Fibroblast of the aortic adventitia (primary cell): ENCODE measurements at places on chromosomes 6 and 20.

GRCh38 chr6:78062993-78063392 is 410.2 kb downstream of the MEI4 start:
- DNase-seq: no peak

DNA sequence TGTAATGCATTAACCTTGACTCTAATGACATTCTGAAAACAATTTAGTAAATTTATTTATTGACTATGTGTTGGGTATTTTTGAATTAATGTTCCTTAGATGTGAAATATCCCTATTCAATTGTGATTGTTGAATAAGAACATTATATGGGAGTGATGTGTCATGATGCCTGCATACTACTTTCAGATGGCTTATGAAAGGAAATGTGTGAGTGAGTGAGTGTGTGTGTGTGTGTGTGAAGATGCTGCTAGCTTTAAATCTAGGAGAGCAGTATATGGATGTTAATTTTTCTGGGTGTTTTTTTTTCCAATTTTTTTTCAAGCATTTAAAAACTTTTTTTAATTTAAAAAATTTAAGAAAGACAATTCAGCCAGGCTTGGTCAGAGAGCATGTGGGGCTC is 32.5 kb upstream of the NT5E start:
- DNase-seq: no peak

- DNase-seq: peak; percentile 45
Measured at GRCh38 chr6:34338811-34339210, 53.7 kb downstream of the NUDT3 start.

GRCh38 chr6:135048915-135049314 is 5.7 kb downstream of the HBS1L start:
- no peak for DNase-seq

DNA sequence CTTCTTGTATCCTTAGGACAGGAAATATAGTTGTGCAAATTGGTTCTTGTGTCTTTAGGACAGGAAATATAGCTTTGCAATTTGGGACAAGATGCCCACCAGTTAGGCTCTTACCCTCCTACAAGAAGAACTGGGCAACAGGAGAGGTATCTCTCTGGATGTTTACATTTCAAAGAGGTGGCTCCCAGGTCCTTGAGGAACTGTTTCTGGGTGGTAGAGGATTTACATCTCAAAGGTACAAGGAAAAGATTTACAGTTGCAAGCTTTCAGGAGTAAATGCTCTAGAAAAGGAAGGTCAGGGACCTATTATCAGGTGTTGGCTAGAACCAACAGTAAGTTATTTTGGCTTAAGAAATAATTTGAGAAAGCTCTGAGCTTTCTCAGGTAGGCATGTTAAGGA is 19.2 kb downstream of the RNF182 start:
- DNase-seq: no peak

GRCh38 chr6:151377095-151377494 is 14.3 kb downstream of the ZBTB2 start:
- no peak for DNase-seq

DNA sequence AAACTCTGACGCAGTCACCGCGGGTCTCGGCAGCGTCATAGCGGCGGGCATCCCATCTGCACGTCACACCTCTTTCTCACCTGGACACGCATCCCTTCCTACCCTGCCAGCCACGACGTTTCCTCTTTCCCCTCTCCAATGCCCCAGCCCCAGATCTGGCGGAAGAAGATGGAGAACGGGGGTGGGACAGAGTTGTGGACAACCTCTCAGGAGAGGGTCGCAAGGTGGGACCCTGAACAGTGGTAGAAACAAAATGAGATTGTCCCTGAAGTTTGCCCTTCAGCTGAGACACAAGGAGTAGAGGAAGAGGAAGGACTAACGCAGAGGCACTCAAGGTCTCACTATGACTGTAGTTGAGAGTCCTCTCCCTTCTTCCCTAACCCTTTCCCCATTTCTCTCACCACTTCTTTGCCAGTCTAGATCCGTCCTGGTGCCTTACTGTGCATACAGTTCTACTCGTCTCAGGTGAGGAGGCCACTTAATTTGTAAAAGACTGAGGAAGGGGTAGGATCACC is 562 bp downstream of the TRIM39 start:
- DNase-seq: no peak

GRCh38 chr6:132995432-132995831 is 181.1 kb downstream of the RPS12 start:
- no peak for DNase-seq

GRCh38 chr6:47161176-47161687 is 119.1 kb upstream of the ADGRF1 start:
- peak; percentile 65 for DNase-seq

GRCh38 chr6:78810146-78810545 is 57.2 kb upstream of the IRAK1BP1 start:
- DNase-seq: peak; percentile 75

DNA sequence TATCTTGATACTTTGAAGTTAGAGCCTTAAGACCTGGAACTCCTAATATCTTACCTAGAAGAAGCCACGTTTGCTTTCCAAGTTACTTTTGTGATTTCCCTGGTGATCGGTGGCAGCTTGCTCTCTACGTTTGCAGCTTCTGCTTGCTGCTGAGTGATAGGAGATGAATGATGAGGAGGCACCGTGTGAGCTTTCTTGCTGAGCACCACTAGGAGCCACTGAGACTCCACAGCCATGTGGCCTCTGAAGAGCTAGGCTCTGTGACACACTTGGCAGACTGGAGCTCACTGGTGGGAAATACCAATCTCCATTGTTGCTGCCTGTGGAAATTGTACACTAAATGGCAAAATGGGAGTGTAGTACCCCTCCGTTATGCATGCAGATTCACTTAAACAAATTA is 161.8 kb downstream of the IBTK start:
- DNase-seq: no peak

DNA sequence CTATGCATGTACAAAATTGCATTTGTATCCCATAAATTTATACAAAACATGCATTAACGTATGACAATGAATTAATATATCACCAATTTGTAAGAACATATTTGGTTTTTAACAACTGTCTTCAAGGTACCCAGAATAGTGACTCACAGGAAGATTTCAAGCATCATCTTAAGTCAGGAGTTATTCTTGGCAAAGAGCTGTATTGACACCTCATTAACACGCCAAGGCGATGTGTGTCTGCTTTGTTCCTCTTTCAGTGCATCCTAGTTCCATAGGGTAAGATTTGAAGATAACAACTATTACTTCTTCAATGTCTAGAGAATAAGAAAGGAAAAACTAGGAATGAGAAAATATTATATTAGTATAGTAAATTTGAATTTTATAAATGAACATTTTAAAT is 35.8 kb upstream of the TPD52L1 start:
- DNase-seq: no peak

DNA sequence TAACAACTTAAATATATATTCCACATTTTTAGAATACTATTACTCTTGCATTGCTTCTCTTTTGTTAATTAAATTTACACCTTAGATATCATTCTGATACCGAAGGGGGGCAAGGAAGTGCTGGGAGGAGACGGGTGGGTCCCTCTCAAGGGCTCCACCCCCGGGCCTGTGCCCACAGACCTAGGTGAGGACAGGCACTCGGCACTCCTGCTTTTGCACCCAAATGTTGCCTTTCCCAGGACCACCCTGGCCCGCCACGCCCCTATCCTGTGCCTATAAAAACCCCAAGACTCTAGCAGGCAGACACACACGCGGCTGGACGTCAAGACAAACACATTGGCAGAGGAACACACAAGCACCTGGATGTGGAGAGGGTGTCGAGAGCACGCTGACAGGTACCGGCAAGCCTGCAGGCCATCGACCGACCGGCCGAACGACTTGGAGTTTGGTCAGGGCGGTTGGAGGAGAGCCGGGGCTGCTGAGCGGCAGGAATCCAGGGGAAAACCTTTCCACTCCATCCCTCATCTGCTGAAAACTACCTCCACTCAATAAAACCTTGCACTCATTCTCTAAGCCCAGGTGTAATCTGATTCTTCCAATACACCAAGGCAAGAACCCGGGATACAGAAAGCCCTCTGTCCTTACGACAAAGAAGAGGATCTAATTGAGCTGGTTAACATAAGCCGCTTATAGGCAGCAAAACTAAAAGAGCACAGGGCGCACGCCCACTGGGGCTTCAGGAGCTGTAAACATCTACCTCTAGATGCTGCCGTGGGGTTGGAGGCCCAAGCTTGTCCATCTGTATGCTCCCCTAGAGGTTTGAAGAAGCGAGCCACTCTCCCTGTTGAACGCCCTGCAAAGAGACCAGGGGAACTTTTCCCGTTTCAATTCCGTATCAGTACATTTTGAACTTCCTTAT is 197.4 kb upstream of the PRSS16 start:
- DNase-seq: no peak

DNA sequence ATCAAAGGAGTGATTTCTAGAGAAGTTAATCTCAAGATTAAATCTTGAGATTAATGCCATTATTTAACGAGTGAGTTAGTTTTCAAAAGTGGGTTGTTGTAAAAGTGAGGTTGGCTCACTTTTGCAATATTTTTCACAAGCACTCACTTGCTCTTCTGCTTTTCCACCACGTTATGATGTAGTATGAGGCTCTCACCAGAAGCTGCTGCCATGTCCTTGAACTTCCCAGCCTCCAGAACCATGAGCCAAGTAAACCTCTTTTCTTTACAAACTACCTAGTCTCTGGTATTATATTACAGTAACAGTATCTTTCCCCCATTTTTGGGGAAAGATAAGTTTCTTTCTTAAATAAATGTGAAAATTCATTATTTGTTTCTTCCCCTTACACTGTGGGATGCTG is 227.6 kb upstream of the ZFP64 start:
- DNase-seq: no peak

DNA sequence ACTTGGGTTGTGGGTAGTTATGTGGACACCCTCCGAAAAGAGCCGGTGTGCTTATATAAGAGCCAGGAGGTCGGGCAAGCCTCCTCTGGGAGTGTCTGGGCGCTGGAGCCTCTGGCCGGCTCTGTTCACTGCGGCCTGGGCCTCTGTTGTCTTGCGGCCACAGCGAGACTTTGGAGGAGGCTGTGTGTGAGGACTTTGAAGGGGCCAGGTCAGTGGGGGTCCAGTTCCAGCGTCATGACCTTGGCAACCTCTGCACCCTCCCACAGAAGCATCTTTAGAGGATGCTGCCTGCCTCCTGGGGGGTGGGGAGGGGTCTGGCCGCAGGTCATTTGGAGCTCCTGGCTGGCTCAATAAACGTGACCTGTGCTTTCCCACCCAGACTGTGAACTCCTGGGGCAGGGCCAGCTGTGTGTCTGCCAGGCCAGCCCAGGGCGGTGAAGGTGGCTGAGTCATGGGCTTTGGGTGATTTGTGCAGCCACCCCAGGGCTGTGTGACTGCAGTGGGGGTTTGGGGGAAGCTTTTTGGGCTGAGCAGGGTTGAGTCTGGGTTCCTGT is 1.2 kb downstream of the TCEA2 start:
- peak; percentile 56 for DNase-seq

DNA sequence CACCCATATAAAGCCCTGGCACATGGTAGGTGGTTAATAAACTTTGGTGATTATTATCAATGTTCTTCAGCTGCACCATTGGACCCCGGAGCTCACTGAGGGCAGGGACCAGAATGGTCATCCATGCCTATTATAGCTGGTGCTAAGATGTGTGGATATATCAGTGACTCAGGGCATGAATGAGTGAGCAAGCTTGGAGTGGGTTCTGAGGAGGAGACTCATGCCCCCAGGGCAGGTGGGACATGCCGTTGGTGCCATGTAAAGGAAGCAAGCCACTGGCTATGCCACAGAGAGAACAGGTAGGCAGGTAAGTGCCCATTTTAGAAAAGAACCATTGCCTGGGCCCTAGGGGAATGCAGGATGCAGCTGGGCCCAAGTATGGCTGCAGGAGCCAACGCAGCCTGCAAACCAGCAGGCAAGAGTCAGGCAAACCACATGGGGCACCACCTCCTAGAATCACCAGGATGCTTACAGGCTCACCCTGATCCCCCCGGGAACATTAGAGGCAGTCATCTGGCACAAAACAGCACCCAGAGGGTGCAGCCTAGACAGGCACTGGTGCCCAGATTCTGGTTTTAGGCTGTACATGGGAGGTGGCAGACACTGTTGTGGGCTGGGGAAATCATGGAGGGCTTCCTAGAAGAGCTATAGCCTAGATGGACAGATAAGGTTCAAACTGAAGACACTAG is 23.5 kb downstream of the PLAGL2 start:
- no peak for DNase-seq

DNA sequence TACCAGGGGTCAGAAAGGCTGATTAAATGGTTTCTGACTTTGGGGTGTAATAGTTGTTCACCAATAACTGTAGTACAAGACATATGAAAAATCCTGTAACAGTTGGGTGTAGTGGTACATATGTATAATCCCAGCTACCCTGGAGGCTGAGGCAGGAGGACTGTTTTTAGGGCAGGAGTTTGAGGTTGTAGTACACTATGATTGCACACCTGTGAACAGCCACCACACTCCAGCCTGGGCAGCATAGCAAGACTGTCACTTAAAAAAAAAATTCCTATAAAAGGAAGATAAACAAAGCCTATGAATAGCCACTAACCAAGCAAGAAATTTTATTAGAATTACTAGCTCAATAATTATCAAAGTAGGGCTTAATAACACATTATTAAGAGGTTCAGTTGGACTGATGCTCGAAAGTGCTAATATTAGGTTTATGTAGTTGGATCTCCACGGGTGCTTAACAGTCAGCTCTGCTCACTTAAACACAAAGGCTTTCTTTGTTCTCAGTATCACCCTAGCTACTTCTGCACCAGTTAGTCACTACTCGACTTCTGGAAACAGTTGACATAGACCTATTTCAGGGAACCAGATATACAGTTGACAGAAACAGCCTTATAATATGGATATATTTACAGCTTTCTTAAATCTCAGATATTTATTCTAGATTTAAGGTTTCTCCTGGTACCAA is 113.0 kb downstream of the MTFR2 start:
- DNase-seq: peak; percentile 28
